ENCODE measurements at places on chromosomes 5 and 9.
A peak's percentile ranks its signal among the peaks of the same experiment; 100 is the strongest.

GRCh38 chr5:174816858-174817257, 92.5 kb downstream of the MSX2 start:
- H3K4me1 ChIP-seq = no peaks in the 10 kb centered on the region
- H3K27me3 ChIP-seq = no peaks in the 10 kb centered on the region
- no peaks in the 10 kb centered on the region for H3K36me3 ChIP-seq
- no peak overlapping the region for H3K4me3 ChIP-seq
- DNase-seq = no peak
- no peak overlapping the region for H3K27ac ChIP-seq

- H3K4me3 ChIP-seq = no peak overlapping the region
- no peak overlapping the region for H3K27ac ChIP-seq
- peaks cover 21% of the 10 kb centered on the region for H3K27me3 ChIP-seq
- DNase-seq = no peak
- H3K36me3 ChIP-seq = no peaks in the 10 kb centered on the region
Measured at GRCh38 chr5:51201024-51201423, 182.2 kb upstream of the ISL1 start.

GRCh38 chr5:78501411-78502352, 141.3 kb downstream of the SCAMP1 start:
- peaks cover 80% of the 10 kb centered on the region for H3K4me1 ChIP-seq
- DNase-seq = no peak
- peak overlapping the region; percentile 25 for H3K27ac ChIP-seq
- peak overlapping the region; percentile 41 for H3K4me3 ChIP-seq
- peaks cover 19% of the 10 kb centered on the region for H3K36me3 ChIP-seq

GRCh38 chr5:151692312-151692711, 5.6 kb upstream of the SPARC start:
- no peak overlapping the region for H3K27ac ChIP-seq
- H3K27me3 ChIP-seq = peaks cover 4% of the 10 kb centered on the region
- H3K4me1 ChIP-seq = peaks cover 27% of the 10 kb centered on the region
- no peaks in the 10 kb centered on the region for H3K36me3 ChIP-seq
- DNase-seq = no peak

- no peak overlapping the region for H3K4me3 ChIP-seq
- H3K27me3 ChIP-seq = no peaks in the 10 kb centered on the region
- peaks cover 6% of the 10 kb centered on the region for H3K36me3 ChIP-seq
- DNase-seq = no peak
- H3K27ac ChIP-seq = no peak overlapping the region
- H3K4me1 ChIP-seq = no peaks in the 10 kb centered on the region
Measured at GRCh38 chr5:98804066-98804465, 30.6 kb downstream of the RGMB start.

GRCh38 chr5:138937392-138938387, 62.6 kb upstream of the LRRTM2 start:
- peak overlapping the region; percentile 79 for H3K27ac ChIP-seq
- peaks cover 48% of the 10 kb centered on the region for H3K36me3 ChIP-seq
- peaks cover 7% of the 10 kb centered on the region for H3K4me1 ChIP-seq
- H3K4me3 ChIP-seq = no peak overlapping the region
- H3K27me3 ChIP-seq = no peaks in the 10 kb centered on the region
